ENCODE measurements at places on chromosomes 5 and 9. TPM values are rescaled to one million over a fixed set of nuclear protein-coding genes. Genes with fewer than 3 reads are reported as not detected.
A peak's percentile ranks its signal among the peaks of the same experiment; 100 is the strongest.

- no peak for DNase-seq
These were observed 28.8 kb downstream of the SPOCK1 start for GRCh38 chr5:137470111-137470920.

DNA sequence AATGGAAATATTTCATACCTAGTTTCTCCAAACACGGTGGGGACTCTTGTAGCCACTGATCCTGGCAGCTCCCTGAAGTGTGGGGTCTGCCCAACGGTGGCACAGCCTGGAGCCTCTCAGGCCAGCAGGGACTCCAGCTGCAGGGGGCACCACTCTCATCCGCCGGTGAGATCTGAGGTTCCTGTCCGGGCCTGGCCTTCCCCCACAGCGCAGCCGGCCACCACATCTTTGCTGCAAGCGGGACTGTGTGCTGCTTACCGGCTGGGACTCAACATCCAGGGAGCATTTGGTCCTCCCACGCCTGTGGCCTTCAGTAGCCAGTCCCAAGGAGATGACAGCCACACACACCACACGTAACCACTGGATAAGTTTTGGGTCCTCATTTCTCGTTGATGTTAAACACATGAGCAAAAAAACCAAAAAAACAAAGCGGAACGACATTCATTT is 7.7 kb upstream of the NKX2-5 start:
- DNase-seq = peak; percentile 74

DNA sequence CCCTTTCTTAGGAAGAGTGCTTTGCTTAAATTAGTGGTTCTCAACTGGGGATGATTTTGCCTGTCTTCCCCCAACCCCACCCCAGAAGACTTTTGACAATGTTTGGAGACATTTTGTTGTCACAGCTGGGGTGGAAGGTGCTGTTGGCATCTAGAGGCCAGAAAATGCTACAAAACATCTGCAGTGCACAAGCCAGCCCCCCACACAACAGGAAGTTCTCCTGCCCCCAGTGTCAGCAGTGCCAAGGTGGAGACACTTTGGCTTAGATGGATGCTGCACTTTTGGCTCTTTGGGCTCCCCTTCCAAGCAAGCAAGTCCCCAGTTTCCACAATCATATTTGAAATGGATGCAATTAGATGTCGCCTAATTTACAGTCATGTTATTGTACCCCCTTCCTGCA is 2.7 kb downstream of the HEMGN start:
- no peak for DNase-seq

- DNase-seq = peak; percentile 61
These were observed at the start of gene ERAP2 for GRCh38 chr5:96876292-96876850. ERAP2 (plus strand) TSS chr5:96876500; CDS start chr5:96879686, 3,186 bp downstream.

DNA sequence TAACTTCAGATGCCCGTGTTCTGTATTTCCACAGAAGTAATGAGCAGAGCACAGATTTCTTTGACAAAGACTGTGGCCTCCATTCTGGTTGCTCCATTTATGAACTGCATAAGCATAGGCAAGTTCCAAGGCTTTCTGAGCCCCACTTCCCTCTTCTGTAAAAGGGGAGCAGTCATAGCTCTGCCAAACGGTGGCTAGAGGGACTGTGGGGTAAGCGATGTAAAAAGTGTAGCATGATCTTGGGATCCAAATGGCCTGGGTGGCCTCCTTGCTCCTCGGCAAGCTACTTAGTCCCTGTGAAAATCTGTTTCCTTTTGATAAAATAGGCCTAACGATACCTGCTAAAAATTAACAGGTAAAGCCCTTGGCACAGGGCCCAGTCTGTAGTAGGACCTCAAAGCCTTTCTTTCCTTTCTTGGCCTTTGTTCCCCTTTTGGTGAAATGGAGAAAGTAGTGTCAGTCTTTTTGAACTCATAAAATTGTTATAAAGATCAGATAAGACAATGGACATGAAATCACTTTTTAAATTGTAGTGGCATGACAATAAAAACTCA is 646.6 kb downstream of the ACTL7B start:
- no peak for DNase-seq

GRCh38 chr9:110620726-110621125 is 41.2 kb upstream of the SVEP1 start:
- peak; percentile 59 for DNase-seq

DNA sequence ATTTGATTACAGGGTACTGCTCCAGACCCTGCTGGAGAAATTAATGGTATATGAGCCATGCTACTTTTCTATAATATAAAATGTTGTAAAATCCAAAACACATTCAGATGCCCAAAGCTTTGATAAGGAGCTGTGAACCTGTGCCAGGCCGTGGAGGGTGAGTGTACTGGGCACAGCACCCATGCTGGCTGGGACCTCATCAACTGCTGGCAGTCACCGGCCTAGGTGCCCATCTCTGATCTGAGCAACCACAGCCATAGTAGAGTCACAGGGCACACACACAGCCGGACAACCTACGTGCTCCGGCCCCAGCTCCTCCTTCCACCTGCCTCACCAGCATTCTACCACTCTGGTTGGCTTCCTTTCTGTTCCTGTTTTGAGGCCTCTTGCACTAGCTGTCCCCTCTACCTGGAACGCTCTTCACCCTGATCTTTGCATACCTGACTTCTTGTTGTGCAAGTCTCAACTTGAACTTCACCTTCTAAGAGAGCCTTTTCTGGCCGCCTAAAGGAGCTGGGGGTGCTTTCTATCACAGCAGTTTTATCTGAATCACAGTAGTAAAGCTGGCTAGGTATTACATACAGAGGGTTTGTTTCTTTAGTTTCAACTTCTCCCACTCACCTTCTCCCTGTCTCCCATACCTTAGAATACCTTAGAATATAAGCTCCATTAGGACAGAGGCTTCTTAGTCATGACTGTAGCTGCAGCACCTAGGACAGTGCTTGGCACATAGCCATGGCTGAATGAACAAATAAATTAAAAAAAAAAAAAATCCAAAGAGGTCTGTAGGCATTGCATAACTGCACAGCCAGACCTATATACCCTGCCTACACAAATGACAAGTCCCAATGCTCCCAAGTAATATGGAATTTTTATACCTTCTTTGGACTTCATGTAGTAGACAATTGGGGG is 51.7 kb downstream of the MED27 start:
- no peak for DNase-seq

DNA sequence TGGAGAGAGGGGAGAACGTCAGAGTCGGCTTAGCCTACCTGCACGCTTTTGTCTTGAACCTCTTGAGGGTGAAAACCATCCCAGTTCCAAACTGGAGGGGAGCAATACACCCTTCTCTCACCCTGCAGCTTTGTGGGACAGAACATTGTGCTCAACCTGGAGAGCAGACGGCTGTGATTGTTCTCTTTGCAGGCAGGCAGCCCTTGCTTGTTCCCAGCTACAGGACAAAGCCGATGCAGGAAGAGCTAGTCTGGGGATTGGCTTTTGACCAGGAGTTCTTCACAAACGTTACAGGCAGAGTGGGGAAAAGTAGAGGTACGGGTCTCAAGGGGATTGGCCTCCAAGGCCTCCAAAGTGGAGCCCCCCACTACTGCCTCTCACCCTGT is 33.9 kb upstream of the ARHGAP26 start:
- DNase-seq = no peak

GRCh38 chr5:38751103-38751502 is 94.7 kb upstream of the OSMR start:
- no peak for DNase-seq

DNA sequence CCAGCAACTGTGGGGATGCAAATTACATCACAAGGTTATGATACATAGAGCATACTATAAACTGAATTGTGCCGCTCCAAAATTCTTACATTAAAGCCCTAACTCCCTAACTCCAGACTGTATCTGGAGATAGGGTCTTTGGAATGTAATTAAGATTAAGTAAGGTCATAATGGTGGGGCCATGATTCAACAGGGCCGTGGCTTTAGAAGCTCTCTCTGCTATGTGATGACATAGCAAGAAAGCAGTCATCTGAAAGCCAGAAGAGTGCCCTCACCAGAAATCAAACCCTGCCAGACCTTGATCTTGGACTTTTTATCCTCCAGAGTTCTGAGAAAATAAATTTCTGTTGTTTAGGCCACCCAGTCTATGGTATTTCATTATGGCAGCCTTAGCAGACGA is 123.9 kb downstream of the FBXL17 start:
- no peak for DNase-seq

DNA sequence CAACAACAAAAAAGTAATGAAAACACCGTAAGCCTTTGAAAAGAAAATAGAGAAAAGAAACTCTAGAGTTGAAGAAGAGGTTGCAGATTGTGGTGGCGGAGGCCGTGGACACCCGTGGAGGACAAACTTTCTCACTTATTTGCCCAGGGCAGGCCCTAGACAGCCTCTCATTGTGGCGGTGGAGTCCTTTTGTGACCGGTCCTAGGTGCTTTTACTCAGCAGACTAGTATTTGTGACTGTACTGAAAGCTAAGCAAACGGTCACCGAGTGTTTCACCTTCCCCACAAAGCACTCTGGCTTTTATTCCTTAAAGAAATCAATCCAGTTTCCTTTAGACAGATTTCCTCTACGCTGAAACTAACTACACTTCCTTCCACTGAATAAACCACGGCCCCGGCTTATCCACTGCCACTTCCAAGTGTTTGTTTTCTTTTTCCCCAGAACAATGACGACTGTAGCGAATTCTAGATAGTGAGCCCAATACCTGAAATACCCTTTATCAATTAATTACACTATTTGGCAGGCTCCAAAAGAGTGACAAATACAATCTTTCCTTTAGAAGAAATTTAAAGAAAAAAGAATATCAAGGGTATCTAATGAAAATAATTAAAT is 210.2 kb upstream of the TARS1 start:
- DNase-seq = no peak

GRCh38 chr5:159759791-159760290 is 156.4 kb upstream of the ADRA1B start:
- no peak for DNase-seq

DNA sequence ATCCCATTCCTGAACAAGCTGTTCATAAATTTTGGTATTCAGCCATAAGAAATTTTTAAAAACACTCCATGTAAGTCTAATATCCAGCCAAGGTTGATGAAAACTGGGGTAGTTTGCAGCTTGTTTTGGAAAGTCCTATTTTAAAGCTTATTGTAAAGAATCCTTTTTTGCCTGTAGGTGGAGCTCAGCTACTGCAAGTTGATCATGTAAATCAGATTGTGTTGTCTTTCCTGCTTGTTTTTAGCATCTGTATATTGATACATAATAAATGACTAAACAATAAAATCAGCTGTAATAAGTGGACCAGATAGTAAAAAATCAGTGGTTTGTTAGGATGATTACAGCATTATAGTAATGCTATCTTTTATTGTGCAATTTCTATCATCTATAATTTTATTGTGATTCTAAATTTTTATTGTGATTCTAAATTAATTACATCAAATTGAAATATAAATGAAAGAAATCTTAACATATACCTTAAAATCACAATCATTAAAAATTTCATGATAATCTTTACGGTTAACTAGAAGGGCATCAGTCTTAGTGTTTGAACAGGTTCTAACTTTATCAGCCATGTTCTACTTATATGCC is 42.4 kb downstream of the CWC27 start:
- DNase-seq = peak; percentile 74

GRCh38 chr9:116987721-116988485 is 300.8 kb downstream of the TRIM32 start:
- no peak for DNase-seq

- no peak for DNase-seq
These were observed 71.3 kb downstream of the PPARGC1B start for GRCh38 chr5:149801307-149801990.

GRCh38 chr9:29701559-29701958 is 2128.3 kb upstream of the C9orf72 start:
- DNase-seq = no peak

DNA sequence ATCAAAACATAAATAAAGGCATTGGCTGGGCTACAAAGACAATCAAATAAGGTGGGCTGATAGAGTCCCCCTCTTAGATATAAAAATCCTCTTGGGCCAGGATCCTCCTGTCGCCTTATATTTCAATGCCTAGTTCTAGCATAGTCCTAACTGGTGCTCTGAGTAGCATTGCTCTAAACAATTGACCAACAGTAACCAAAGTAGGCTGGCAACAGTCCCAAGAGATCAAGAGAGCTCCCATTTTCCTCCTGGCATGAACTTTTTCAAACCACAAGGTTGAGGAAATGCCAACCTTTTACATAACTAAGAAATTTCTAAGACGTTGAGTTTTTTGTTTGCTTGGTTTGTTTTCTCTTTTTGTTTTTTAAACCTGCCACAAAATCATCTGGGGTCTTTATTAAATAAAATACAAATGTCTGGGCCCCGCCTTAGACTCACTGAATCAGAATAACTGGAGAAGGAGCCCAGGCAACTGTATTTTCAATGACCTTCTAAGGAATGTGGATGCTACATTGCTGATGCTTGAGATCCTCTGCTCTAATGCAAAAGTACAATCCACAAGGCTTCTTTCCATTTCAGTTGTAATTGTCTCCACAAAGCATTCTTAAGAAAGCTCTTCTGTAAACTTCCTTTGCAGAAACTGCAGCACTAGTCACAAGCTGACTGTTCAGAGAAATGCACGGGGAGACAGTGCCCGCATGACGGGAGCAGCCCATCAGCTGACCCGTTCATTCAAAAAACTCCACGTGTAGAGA is 2.9 kb downstream of the SLC45A2 start:
- no peak for DNase-seq

ACTL7B gene
- total RNA-seq = not detected

IL31RA gene
- total RNA-seq = 4.1 TPM

CA9 gene
- total RNA-seq = 0.82 TPM

ZFP2 gene
- total RNA-seq = 2.9 TPM

C5orf58 gene
- total RNA-seq = not detected

PHF24 gene
- 0.31 TPM for total RNA-seq

ZCCHC9 gene
- total RNA-seq = 25.3 TPM

NINJ1 gene
- total RNA-seq = 17.7 TPM

TRIO gene
- total RNA-seq = 188 TPM

ELOVL7 gene
- total RNA-seq = 4.7 TPM

ZFP37 gene
- 8.9 TPM for total RNA-seq

C5orf52 gene
- not detected for total RNA-seq

PHYHD1 gene
- total RNA-seq = 26.0 TPM

PCDHA5 gene
- total RNA-seq = 0.41 TPM

KCNIP1 gene
- total RNA-seq = 4.2 TPM

FST gene
- total RNA-seq = 14.4 TPM

LPCAT1 gene
- total RNA-seq = 24.2 TPM
